ENCODE measurements at places on chromosomes 13 and 19.
A peak's percentile ranks its signal among the peaks of the same experiment; 100 is the strongest.

GRCh38 chr19:33825556-33825955, 28.9 kb downstream of the KCTD15 start:
- DNase-seq, result no peak

DNA sequence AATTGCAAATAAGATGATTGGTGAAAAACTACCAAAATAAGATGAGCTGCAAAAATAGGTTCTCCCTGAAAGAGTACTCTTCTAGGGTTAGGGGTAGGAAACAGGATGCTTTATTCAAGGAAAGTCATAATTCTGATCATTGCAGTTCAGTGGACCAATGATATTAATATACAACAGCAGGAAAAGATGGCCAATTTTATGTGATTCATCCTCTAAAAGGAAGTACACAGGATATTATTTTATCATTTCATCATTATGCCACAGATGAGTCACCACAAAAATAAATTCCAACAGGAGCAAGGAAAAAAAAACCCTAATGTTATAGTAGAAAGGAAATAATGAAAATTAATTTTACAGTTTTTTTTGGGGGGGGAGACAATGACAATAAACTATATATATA, 205.0 kb downstream of the NALCN start:
- DNase-seq, result no peak

DNA sequence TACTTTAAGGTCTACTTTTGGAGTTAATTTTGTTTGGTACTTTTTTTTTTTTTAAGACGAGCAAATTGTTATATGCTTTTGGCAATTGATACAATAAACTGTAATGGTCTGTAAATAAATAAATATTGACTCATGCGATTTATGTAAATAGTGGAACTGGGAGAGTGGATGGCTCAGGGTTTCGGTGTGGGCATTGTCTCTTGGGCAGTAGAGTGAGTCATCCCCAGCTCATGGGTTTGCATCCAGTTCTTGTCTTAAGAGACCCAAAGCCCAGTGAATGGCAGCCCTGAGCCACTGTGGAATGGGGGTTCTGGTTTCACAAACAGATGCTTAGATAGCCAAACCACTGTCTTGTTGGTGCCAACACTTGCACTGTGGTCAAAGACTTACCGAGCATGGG, 33.0 kb downstream of the FGF9 start:
- no peak for DNase-seq

- no peak for DNase-seq
Measured at GRCh38 chr13:20121159-20121525, 39.7 kb downstream of the GJA3 start.

GRCh38 chr13:51804295-51805172, 571 bp upstream of the DHRS12 start:
- no peak for DNase-seq

DNA sequence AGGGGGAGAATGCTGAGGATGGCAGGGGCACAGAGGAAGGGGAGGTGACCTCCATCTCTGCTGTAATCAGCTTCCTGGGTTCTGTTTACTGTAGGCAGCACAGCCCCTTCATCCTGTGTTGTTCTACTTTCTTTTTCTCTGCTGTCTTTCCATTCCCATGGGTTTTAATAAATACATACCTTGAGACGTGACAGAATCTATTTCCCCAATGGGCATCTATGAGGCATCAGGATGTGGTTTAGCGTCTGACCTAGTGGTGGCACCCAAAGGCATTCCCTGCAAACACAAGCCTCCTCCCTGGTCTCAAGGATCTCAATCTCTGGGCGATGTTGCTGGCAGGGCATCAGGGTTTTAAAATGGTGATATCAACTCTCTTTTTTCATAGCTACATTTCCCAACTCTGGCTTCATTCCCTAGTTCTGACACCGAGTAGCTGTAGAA, 60.8 kb downstream of the ALOX5AP start:
- DNase-seq, result no peak

- no peak for DNase-seq
Measured at GRCh38 chr19:18850471-18851375, 19.0 kb downstream of the UPF1 start.

- no peak for DNase-seq
Measured at GRCh38 chr19:37148214-37148613, 24.3 kb downstream of the ZNF585A start.

GRCh38 chr19:7602935-7603497, 7.4 kb downstream of the CAMSAP3 start:
- no peak for DNase-seq

- no peak for DNase-seq
Measured at GRCh38 chr13:32029684-32030083, 1.9 kb upstream of the FRY start.

- DNase-seq, result no peak
Measured at GRCh38 chr13:41516760-41517159, 59.4 kb downstream of the RGCC start.

- DNase-seq, result no peak
Measured at GRCh38 chr13:44294876-44295275, 78.7 kb upstream of the SERP2 start.

DNA sequence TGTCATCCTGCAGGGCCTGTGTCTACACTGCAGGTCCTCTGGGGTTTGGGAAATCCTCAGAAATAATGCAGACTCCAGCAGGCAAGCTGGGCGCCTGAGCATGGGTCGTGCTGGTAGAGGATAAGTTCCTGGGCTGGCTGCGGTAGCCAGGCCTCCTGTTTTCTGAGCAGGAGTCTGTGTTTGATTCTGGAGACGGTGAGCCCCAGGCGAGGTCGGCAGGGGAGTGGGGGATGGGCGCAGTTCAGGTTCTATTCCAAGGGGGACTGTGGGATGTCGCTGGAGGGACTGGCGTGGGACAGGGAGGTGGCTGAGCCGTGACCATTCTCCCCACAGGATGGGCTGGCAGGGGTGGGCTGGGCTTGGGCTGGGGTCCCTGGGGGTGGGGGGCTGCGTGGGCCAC, 154.7 kb downstream of the KDM4B start:
- no peak for DNase-seq

GRCh38 chr13:87035526-87035925, 635.6 kb upstream of the SLITRK5 start:
- DNase-seq, result no peak

GRCh38 chr13:32252812-32253438, 62.2 kb downstream of the ZAR1L start:
- no peak for DNase-seq

DNA sequence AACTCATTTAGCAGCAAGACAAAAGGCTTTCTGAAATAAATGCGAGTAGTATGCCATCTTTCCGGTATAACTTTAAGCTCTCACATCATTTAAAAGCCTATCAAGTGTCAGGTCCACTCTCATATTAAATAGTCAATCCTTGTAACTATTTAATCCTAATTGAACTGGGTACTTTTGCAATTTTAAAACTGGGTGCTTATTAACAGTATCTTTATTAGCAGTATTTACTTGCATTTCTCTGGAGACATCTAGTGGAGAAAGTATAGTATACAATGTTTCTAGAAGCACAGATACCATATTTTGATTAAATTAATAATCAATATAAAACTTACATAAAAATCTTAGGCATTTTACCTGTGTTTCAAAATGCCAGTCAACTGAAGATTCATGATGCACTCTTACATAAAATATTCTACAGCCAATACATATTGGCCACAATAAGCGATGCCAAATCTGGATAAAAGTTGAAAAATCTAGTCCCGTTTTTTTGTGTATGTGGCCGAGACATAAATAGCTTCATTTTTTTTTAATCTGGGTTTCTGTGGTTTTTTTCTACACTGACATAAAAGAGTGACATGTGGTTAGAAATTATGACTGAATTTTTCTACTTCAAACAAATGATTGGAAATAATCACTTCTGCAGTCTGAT, 4.3 kb upstream of the POSTN start:
- no peak for DNase-seq

DNA sequence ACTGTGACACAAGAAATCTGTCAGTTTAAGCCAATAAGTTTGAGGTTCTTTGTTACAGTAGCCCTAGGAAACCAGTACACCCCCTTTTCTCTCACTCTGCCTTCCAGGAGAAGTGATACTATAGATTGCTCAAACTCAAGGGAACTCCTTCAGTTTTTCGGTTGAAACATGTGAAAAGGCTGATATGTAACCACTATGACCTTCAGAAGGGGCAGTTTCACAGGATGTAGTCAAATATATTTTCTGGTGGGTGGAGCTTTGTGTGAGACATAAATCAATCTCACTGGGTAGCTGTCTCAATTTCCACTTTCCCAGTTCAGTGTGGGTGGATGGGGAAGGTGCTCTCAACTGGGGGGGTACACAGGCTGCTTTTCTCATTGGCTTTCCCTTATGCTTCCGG, 41.7 kb downstream of the HTR2A start:
- DNase-seq, result no peak

- no peak for DNase-seq
Measured at GRCh38 chr19:35509018-35509652, 4.3 kb downstream of the DMKN start.

DNA sequence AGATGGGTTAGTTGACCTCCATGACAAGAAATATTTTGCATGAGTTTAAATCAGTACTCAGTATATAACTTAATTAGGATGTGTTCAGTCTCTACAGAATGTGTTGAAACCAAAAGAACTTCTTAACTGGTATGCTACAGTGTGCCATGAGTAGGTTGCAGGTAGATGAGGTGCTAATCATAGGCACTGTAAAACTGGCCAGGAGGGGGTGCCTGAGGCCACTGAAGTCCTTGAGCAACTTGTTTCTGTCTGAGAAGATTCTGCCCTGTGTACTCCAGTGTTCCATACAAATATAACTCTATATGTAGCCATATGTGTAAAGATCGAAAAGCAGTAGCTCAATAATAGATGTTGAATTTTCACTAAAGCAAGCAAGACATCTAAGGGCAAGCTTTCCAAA, 549.2 kb upstream of the KLF12 start:
- no peak for DNase-seq

DNA sequence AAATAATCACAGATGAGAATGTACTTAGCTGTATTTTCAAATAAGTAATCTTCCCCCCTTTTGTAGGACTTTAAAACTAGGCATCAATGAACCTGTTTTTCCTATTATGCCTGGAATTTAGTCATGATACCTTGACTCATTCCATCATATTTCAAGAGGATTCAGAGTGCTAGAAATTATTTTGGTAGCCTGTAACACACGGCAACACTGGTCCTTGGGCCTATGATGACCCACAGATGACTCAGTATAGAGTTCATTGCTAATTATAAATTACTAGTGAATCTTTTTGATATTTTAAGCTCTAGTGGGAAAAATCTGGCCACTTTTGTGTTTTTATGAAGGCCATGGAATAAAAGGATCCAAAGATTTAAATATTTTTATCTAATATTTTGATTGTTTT, 26.0 kb upstream of the GARRE1 start:
- no peak for DNase-seq

GRCh38 chr13:70171151-70171550, 62.9 kb upstream of the KLHL1 start:
- DNase-seq, result no peak

- DNase-seq, result no peak
Measured at GRCh38 chr13:23551213-23552008, 18.8 kb upstream of the TNFRSF19 start.

GRCh38 chr19:46932346-46932745, 71.5 kb downstream of the ARHGAP35 start:
- no peak for DNase-seq

DNA sequence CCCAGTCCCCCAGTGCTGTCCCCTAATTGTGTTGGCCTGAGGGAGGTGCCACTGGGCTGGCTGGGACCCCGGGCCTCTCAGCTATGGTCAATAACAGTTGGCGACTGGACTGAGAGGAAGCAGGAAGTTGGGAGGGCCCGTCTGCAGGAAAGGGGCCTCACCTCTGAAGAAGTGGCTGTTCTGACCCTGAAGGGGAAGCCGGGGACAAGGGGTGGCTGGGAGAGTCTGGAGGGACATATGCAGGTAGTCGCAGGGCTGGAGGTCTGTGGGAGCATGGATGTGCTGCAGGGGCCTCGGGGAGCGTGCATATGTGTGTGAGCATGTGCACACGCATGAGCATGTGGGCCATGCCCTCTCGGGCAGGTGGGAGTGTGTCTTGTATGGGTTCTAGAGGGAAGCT, 5.9 kb downstream of the PKN1 start:
- no peak for DNase-seq

GRCh38 chr19:50556282-50557008, 11.8 kb downstream of the LRRC4B start:
- peak; percentile 68 for DNase-seq

DNA sequence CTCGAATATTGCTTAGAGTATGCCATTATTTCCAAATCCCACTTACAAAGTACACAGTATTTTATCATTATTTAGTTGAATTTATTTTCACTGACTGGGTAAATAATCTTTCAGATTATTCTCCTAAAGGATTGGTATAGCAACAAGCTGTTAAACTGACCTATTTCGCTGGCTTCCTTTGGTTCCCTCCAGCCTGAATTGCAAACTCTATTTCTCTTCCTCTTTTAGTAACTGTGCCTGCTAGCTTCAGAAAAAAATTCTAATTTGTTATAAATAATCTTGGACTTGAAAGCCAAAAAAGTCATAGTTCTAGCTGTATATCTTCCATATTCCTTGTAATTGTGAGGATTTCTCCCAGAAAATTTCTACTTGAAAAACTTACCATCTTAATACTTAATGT, 15.0 kb upstream of the CCNA1 start:
- DNase-seq, result no peak
